ENCODE measurements at places on chromosomes 11 and 22.
A peak's percentile ranks its signal among the peaks of the same experiment; 100 is the strongest.

- no peak for DNase-seq
Measured at GRCh38 chr22:45019861-45020655, 10.3 kb upstream of the PHF21B start.

GRCh38 chr22:49657974-49658590 lies 169.6 kb downstream of the BRD1 start:
- no peak for DNase-seq

- no peak for DNase-seq
Measured at GRCh38 chr22:28241656-28242290, 322.7 kb upstream of the PITPNB start.

- DNase-seq, result no peak
Measured at GRCh38 chr11:92681586-92681985, 287.9 kb upstream of the MTNR1B start.

DNA sequence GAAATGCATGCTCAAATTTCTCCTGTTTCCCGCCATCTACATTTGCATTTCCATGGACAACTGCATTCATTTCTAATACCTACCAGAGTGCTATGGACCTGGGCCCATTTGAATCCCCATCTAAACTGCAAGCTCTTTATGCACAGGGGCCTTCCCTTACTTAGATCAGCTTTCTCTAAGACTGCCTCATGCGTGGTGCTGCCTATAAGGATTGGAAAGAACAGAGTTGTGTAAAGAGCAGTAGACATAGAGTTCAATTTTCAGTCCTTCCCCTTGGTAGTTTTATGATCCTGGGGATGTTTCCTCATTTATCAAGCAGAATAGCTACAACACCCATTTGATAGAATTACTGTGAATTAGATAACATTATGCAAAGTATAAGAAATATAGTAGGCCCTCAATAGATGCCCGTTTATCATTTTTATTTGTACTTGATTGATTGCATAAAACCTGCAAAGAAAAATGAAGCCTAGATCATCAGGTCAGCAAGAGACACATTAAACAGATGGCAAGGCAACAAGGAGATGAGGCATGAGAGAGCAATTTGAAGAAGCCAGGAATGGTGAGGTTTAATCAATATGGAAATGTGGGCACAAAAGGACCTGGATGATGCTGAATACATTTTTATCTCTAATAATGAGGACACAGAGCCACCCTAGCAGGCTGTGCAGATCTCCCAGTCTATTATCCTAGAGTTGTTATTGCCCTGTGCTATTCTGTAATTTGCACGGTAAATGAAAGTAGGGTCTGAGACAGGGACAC lies 359.7 kb downstream of the FAM181B start:
- DNase-seq, result no peak

DNA sequence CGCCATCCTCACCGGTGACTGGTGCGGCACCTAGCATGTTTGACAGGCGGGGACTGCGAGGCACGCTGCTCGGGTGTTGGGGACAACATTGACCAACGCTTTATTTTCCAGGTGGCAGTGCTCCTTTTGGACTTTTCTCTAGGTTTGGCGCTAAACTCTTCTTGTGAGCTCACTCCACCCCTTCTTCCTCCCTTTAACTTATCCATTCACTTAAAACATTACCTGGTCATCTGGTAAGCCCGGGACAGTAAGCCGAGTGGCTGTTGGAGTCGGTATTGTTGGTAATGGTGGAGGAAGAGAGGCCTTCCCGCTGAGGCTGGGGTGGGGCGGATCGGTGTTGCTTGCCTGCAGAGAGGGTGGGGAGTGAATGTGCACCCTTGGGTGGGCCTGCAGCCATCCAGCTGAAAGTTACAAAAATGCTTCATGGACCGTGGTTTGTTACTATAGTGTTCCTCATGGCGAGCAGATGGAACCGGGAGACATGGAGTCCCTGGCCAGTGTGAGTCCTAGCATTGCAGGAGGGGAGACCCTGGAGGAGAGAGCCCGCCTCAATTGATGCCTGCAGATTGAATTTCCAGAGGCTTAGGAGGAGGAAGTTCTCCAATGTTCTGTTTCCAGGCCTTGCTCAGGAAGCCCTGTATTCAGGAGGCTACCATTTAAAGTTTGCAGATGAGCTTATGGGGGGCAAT lies 1.1 kb downstream of the NEAT1 start:
- no peak for DNase-seq

- peak; percentile 6 for DNase-seq
Measured at GRCh38 chr11:413120-414081, 1.4 kb downstream of the SIGIRR start.

DNA sequence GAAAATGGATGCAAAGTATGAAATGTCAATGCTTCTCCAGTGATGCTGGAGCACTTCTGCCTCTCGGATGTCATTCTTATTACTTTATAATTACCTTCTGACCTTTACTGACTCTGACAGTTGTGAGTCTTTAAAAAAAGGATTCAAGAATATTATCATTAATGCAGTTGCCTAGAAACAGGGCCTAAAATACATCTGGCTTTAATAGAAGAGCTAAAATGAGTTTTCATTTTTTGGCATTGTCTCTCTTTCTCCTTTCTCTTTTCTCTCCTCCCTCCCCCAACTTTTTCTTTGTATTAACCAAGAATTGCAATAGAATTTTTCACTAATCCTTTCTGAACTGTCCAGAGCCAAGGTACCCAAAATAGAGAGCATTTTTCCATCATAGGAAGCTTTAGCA lies 45.9 kb downstream of the FDX1 start:
- DNase-seq, result no peak

DNA sequence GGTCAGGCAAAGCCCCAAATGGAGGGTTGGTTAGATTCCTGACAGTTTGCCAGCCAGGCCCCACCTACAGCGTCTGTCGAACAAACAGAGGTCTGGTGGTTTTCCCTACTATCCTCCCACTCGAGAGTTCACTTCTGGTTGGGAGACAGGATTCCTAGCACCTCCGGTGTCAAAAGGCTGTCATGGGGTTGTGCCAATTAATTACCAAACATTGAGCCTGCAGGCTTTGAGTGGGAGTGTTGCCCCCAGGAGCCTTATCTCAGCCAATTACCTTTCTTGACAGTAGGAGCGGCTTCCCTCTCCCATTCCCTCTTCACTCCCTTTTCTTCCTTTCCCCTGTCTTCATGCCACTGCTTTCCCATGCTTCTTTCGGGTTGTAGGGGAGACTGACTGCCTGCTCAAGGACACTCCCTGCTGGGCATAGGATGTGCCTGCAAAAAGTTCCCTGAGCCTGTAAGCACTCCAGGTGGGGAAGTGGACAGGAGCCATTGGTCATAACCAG lies 4.7 kb upstream of the TTC36 start:
- peak; percentile 21 for DNase-seq

DNA sequence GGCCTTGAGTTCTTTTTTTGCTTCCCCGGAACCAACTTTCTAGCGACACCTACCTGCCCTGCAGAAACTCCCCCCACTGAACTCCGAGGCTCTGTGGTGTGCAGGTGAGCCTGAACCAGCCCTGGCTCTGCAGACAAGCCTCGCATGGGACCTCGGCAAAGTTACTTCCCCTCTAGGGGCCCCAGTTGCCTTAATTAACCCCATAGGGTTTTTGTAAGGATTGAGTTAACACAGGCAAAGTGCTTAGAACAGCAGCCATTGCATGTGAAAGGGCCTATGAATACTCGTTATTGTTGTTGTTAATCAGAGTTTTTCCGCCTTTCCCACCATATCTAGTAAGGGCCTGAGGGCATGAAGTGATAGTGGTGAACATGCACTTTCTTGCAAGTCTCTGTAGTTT lies 12.6 kb upstream of the SYT13 start:
- no peak for DNase-seq

- DNase-seq, result no peak
Measured at GRCh38 chr22:29055192-29055830, 6.3 kb downstream of the C22orf31 start.

- no peak for DNase-seq
Measured at GRCh38 chr11:74714904-74715303, 16.3 kb downstream of the CHRDL2 start.

- DNase-seq, result no peak
Measured at GRCh38 chr22:44906999-44907644, 102.7 kb downstream of the PHF21B start.

DNA sequence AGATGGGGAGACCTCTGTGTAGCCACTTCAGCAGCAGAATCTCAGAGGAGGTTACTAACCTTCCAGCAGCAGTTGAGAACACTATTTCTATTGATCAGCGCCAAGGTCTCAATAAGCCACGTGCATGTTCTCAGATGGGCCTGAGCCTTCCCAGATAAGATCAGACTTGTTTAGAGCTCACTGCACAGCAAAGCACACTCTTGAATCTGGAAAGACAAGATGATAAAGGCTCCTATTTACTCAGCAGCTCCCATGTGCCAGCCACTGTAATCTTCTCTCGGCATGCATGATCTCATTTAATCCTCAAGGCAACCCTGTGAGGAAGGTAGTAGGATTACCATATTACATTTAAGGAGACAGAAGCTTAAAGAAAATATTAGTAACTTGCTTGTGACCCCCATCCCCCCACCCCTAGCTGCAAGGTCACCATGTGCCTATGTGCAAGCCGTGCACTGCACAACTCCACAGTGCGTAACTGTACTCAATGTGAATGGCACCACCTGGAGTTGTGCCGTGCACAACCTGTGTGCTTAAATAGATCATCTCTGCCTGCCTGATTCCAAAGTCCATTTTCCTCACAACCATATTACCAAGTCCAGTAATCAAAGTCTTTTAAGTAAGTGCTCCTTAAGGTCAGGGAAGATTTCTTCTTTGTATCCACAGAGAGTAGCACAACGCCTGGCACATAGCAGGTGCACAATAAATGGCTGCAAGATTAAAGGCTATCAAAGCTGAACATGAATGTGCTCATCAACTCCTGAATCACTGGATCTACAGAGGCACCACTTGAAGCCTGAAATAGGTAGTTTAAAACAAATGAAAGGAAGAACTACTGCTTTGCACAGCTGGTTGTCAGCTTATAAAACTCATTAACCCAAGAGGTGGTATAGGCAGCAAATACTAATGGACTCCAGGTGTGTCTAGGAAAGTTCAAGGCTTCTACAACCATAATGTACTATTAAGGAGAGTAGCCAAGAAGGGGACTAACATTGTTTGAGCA lies 293.8 kb downstream of the BUD13 start:
- no peak for DNase-seq

GRCh38 chr11:8256271-8257002 lies 7.2 kb downstream of the LMO1 start:
- no peak for DNase-seq

DNA sequence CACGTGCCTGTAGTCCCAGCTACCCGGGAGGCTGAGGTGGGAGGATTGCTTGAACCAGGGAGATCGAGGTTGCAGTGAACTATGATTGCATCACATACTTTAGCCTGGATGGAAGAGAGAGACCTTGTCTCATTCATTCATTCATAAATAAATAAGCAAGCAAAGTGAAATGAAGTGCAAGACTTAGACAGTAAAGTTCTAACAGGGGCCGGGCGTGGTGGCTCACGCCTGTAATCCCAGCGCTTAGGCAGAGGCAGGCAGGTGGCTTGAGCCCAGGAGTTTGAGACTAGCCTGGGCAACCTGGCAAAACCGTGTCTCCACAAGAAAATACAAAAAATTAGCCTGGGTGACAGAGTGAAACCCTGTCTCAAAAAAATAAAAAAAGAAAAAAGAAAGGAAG lies 1.6 kb upstream of the ZNF280A start:
- DNase-seq, result no peak

DNA sequence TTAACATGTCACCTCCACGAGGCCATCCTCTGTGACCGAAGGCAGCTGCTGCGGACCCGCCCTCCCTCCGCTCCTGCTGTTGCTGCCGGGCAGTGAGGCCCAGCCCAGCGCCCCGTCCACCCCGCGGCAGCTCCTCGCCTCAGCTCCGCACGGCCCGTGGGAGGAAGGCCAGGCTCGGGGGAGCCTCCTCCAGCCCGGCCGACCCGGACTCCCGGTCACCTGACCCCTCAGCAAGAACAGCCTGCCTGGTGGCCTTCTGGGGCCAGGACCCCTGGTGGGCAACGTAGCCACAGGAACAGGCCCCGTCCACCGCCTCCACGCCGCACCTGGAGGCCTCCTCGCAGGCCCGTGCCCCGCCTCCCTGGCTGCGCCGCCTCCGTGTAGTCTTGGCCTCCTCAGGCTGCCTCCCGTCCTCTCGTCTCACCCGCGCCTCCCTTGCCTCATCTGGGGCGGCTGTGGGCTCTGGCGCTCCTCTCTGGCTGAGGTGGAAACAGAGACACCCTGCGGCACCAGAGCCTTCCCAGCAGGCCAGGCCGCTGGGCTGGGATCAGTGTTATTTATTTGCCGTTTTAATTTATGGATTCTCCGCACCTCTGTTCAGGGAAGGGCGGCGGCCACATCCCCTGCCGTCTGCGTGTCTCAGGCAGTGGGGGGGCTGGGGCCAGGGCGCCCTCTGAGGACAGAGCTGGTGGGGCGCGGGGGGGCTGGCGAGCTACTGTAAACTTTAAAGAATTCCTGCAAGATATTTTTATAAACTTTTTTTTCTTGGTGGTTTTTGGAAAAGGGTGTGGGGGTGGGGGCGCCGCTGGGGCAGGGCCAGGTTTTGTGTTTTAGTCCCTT lies 25.4 kb downstream of the MOB2 start:
- DNase-seq, result peak; percentile 41

DNA sequence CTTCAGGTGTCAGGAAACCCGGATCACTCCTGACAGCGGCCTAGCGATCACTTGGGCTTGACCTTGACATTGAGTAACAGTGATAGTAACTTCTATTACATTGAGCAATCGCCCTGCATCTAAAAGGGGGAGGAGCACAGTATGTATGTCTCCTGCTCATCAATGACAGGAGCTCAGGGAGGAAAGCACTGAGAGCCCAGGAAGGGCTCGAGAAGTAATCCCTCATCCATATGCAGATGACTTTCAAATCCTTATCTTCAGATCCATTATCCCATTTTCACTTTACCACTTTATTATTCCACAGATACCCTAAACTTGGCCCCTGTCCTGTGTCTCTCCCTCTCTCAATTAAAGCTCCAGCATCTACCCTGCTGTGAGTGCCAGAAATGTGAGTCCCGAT lies 47.8 kb downstream of the ABTB2 start:
- DNase-seq, result no peak

DNA sequence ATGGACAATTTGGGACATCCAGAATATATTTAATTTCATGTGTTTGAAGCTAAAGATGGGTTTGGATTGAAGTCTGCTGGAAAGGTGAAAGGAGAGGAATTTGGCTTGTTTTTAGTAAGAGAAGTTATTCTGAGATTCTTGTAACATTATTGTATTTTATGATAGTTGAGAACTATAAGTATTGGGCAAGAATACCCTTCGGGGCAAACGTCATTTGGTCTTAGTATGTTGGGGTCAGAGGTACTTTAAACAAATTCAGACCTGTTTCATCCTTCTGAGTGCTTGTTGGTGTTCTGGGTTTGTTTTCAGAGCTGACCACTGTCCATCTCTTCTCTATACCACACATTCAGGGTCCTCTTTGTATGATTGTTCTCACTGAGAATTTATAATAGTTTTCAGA lies 19.5 kb downstream of the PANX1 start:
- no peak for DNase-seq

GRCh38 chr11:45189230-45189629 lies 42.8 kb downstream of the PRDM11 start:
- no peak for DNase-seq

DNA sequence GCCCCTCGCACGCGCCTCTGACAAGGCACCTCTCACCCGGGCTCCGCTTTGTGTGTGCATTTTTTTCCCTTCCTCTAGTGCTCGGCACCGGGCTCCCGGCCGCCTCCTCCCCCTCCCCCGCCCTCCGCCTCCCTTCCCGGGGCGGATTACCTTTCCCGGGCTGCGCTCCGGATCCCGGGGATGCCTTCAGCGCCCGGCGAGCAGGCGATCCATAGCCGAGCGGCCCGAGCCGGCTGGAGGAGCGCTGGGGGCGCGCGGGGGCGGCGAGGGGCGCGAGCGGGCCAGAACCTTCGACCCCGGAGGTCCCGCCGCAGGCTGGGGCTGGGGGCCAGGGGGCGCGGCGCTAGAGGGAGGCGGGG lies 282 bp downstream of the MPPED2 start:
- peak; percentile 78 for DNase-seq
